SHP77 treated with DMSO at 0.1 percent for 48 hours (cell line): ENCODE measurements at places on chromosomes 2 and 18.

DNA sequence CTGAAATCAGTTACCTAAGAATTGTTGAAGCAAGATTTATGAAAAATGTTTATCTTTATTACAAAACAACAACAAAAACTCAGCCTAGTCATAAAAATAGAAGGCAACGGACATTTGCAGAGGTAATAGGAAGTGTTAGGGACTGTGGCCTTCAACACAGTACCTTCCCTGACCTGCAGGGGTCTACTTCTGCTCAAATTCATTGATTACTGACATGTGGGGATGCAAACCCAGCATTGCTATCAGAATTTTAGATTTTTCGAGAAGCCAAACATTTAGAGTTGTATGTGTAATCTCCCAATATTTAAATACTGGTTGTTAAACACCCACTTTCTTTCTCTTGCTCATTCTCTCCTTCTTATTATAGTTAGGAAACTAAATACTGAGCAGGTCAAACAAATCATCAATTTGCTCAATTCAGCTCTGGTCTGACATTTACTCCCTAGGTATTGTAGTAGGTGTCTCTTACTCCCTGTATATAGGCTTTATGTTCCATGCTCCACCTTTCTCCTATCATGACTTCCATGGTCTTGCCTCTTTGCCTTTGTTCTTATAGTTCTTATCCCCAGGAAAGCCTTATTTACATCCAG, 198.5 kb downstream of the UBE2E3 start:
- DNase-seq = no peak

- no peak for DNase-seq
These were observed 14.1 kb downstream of the ADD2 start for GRCh38 chr2:70753902-70754301.

GRCh38 chr2:55952415-55952814, 28.8 kb upstream of the EFEMP1 start:
- DNase-seq = no peak

- no peak for DNase-seq
These were observed 1885.4 kb upstream of the CELF4 start for GRCh38 chr18:39450958-39451357.

DNA sequence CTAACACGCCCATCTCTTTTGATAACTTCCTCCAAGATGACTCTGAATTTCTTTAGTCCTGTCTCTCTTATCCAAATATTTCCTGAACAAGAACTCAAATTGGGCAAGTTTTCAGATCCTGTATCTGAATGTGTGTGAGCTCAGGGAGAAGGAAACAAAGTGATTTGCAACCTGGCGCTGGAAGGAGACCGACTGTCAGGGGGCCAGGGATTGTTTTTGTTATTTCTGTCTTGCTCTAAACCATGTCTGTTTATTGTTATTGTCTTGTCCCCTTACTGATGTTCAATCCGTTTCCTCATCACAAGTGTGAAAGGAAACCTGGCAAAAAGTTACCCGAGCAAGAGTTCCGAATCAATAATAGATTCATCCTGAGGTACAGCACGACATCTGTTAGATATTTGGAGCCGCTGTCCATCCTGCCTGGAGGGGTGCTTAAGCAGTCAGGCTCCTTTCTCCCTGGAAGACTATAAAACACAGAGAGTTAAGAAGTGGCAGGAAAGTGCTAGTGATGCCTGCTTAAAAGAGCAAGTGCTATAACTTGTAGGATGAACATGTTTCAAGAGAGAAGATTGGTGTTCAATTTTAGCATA, 132.5 kb upstream of the OSR1 start:
- no peak for DNase-seq

DNA sequence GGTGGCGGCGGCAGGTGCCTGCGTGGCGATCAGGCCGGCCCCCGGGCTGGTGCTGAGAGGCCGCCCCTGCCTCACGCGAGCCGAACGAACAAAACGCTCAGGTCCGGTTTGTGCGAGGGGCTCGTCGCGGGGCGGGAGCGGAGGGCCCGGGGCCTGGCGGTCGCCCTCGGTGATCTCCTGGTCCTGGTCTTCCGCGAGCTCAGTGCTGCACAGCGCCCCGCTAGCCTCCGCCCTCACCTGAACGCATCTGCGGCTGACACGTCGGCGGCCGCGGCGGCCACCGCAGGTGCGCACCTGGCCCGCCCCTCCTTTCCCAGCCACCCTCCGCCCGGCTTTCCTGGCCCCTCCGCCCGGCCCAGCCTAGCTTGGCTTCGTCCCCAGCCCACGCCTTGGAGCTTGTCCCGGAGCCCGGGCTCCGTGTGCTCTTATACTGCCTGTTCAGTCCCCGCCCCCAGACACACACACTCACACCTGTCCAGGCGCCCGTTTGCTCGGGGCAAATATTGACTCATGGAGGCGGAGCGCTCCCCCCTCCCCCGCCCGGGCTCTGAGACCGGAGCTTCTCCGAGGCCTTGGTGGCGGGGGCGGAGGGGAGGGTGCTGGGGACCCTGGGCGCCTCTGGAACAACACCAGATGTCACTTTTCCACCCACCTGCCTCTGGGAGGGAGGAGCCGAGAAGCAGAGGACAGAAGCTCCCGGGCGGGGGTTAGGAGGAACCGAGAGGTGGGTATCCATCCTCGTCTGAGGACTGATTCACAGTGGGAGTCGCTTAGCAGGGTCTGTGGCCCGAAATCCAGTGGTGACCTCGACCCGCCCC, 8.6 kb upstream of the CRYBA2 start:
- peak; percentile 94 for DNase-seq

- peak; percentile 72 for DNase-seq
These were observed 22.9 kb upstream of the NCKAP5 start for GRCh38 chr2:133591164-133591563.

GRCh38 chr2:31207790-31208189, 9.5 kb downstream of the CAPN14 start:
- no peak for DNase-seq

DNA sequence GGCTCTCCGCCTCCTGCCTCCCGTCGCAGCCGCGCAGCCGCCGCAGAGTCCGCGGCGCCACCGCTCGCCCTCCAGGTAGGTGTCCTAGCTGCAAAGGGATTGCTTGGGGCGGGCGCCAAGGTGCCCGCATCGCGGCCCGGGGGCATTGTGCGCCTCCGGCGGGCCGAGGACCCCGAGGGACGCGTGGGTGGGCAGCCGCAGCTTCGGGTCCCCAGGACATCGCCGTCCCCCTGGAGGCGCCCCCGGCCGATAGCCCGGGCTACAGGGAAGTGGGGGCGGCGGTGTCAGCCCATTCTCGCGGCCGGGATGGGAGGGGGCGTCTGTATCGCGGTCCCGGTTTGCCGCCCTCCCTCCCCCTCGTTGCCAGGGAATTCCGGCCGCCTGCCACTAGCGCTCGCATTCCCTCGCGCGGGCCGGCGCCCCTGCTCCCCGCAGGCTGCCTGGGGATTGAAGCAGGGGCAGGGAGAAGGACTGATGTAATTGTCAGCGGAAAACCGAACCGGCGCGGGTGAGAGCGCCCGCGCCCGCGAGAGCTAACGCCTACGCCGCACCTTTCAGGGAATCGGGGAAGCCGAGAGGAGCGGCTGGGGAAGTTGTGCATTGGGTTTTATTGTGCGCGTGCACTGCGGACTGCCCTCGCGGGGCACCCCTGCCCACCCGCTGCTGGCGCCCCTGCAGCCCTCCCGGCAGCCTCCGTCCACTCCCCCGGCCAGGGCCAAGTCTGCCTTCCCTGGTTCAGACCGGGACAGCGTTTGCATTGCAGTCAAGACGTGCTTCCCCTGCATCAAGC, 483 bp downstream of the OSBPL6 start:
- DNase-seq = peak; percentile 28

DNA sequence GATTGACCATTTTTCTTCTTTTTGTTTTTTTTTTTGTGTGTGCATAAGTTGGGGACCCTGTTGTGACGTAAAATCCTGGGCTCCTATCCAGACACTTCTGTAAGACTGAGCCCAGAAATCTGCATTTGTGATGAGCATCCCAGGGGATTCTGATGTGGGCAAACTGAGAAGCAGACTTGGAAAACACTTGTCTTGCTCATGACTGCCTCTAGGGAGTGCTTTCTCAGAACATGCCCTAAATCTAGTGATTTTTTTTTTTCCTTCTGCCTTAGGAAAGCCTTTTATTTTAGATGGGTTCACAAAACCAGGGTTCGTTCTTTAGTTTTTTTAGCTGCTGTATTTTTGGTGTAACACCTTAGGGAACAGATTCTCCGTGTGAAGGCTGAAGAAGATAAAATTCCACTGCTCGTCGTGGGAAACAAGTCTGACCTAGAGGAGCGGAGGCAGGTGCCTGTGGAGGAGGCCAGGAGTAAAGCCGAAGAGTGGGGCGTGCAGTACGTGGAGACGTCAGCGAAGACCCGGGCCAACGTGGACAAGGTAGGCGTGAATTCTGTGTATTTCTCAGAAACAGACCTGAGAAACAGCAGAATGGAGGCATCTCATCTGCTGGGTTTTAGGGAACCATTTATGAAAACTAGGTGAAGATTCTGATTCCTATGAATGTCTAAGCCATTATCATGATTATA, 36.7 kb downstream of the RALB start:
- DNase-seq = no peak

- DNase-seq = no peak
These were observed 440.4 kb upstream of the CDH20 start for GRCh38 chr18:60892855-60893254.

GRCh38 chr2:18662689-18663088, 73.3 kb upstream of the NT5C1B start:
- DNase-seq = no peak

DNA sequence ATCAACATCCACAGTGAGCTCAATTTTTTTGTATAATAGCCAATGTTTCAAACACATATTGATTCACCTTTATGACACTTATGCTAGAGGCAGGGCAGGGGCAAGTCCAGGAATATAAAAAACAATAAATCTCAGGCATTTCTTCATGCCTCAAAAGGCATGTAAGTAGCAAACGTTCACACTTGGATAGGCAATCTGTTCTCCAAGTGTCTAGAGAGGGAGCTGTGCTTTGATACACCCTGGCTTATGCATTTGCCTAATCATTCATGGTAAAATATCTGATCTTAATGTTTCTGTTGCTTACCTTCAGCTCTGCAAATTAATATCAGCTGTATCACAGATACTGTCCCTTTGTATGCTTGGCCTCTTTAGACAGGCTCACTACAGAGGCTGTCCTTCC, 464.5 kb upstream of the SETBP1 start:
- DNase-seq = no peak

DNA sequence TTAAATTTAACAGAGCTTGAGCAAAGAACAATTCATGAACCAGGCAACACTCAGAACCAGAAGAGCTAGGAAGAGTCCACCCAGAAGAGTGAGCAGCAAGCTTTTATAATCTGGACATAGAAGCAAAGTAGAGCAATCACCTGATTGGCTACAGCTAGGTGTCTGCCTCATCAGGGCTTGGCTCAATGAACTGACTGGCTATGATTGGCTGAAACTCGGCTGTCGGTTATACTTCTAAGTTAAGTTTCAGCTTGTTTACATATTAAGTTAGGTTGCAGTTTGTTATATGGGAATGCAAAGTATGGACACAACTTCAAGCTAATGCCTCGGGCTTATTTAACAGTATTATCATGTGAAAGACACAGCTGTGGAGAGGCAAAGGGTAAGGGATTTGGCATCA, 63.2 kb upstream of the NABP1 start:
- no peak for DNase-seq

DNA sequence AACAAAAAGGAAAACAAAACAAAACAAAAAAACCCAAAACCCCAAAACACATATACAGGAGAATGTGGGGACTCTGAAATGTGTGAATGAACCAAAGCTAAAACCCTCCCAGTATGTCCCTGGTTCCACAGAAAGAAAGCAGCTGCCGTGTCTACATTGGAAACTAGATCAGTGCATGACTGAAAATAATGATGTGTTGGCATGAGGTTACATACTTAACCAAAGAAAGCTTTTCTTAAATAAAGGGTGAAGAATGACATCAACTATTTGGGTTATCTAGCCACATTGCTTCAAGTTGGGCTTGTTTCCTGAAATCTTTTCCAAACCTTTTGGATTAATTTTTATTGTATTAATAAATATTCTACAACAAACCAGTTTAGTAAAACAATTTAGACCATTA, 91.9 kb upstream of the FN1 start:
- no peak for DNase-seq

DNA sequence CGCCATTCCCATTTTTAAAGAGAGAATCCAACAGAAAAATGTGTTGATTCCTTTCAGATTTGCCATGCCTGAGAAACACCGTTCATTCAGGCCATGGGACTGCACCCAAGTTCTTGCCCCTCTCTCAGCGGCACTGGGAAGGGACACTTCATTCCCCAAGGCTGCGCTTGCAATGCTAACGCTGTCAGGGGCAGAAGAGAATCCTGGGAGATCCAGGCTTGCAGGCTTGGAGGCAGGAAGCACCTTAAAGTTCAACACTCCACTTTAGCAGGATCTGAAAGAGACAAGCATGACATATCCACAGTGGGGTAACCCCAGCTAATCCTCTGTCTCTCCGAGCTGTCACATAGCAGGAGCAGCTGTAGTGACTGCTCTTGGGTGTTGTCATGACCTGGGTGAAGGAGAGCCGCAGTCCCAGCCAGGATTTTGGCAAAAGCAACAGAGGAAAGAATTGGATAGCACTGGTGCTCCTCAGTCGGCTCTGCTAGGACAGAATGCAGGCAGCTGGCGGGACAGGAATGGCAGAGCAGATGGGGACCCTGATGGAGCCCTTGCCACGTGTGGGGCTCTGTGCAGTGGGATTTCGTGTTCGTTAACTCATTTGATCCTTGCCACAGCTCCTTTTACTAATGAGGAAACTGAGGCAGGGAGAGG, 22.0 kb upstream of the ODC1 start:
- no peak for DNase-seq

- no peak for DNase-seq
These were observed 47.0 kb upstream of the TMEM178A start for GRCh38 chr2:39618736-39619135.

GRCh38 chr2:61926531-61927477, 21.3 kb downstream of the COMMD1 start:
- DNase-seq = no peak

GRCh38 chr2:26428846-26429245, 27.1 kb downstream of the DRC1 start:
- no peak for DNase-seq

DNA sequence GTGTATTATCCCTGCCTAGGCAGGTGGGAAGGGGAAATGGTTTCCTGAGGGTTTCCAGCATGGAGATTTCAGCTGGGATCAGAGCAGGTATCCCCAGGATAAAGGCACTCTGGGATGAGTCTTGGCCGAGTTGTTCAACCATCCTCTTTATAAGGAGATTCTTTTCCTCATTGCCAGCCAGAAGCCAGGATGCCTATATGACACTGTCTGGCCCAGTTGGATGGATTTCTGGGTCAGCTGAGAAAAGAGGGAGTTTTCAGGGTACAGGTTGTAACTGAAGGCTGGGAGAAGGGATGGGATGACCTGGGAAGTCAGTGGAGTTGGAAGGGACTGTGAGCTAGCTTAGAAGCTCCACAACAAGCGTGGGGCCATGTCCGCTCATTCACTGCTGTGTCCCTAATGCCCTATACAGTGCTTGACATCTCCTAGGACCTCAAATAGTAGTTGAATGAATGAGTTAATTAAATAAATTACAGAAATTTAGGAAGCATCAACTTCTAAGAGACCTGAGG, 8.3 kb downstream of the RHOB start:
- no peak for DNase-seq

DNA sequence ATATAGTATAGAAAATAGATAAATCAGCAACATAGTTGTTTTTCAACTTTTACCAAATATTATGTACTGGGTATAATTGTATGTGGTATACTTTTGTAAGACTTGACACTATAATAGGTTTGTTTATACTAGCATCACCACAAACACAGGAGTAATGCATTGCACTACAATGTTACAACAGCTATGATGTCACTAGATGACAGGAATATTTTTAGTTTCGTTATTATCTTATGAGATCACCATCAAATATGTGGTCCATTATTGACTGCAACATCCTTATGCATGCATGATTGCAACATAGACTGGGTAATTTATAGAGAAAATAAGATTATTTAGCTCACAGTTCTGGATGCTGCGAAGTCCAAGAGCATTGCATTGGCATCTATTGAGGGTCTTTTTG, 678.4 kb upstream of the ZNF804A start:
- no peak for DNase-seq
